ENCODE measurements at places on chromosomes 1 and 21. TPM values are rescaled to one million over a fixed set of nuclear protein-coding genes. Genes with fewer than 3 reads are reported as not detected.

PLD5 gene
- total RNA-seq: not detected

LIN9 gene
- total RNA-seq: 4.8 TPM

S100B gene
- not detected for total RNA-seq

KCNE1 gene
- 0.75 TPM for total RNA-seq

COL6A1 gene
- 430 TPM for total RNA-seq

PADI6 gene
- total RNA-seq: not detected

SLC9C2 gene
- not detected for total RNA-seq

FAM78B gene
- 0.11 TPM for total RNA-seq

VAMP3 gene
- 157 TPM for total RNA-seq

CFAP74 gene
- not detected for total RNA-seq

All from HFFc6 (cell line).